DND-41 (cell line): ENCODE measurements at places on chromosomes 5 and 9.

DNA sequence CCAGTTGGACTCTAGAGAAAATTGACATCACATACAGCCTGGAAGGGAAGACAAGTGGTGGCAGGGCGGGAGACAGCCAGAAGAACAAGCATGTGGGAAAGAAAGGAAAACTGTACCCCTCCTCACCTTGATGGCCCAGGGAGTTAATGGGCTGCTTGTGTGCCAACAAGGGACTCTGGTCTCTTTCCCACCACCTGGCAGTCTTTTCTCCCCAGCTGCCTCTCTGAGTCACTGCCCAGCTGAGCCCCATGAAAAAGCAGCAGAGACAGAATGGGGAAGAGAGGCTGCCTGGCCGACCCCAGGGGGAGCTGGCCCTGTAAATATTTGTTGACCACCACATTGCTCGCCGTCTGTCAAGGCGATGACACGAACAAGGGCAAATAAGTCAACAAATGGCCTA is 359.4 kb downstream of the ENC1 start:
- DNase-seq = no peak

GRCh38 chr5:134566741-134567221 is 41.3 kb downstream of the JADE2 start:
- DNase-seq = no peak

- DNase-seq = no peak
Measured at GRCh38 chr5:149767281-149767550, 37.1 kb downstream of the PPARGC1B start.

DNA sequence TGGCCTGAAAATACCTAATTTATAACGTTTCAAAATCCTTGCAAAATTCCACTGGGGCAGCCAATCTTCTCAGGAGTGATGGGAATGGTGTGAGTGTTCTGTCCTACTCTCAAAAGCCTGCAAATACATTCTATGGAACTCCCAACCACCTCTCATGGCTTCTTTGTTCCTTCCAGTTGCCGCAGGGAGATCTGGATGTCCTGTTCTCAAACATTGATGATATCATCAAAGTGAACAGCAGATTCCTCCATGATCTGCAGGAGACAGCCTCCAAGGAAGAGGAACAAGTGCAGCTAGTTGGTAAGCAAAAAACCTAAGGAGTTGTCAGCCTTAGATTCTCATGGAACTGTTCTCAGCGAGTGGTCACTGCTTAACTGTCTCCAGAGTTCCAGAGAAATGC is 19.6 kb downstream of the ARHGEF37 start:
- DNase-seq = no peak

GRCh38 chr9:131382850-131383729 is 10.8 kb upstream of the PRRC2B start:
- no peak for DNase-seq

GRCh38 chr9:16319646-16320045 is 550.8 kb downstream of the BNC2 start:
- DNase-seq = no peak

DNA sequence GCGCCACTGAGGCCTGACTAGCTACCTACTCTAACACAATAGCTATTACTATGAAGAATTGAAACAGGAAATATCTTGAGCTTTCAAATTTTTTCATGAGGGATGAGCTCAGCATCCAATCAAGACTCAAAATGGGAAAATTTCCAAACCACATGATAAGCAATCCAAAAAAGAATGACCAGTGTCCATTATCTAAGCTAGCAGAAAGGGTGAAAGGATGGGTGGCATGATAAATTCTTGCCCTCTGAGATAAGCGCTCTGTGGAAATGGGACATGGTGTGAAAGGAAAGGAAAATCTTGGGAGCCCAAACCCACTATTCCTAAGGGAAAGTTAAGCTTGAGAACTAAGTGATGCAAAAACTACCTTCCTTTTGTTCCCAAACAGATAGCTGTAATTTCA is 170.2 kb upstream of the NREP start:
- DNase-seq = no peak

- DNase-seq = no peak
Measured at GRCh38 chr9:112274600-112274999, 58.8 kb downstream of the PTBP3 start.

DNA sequence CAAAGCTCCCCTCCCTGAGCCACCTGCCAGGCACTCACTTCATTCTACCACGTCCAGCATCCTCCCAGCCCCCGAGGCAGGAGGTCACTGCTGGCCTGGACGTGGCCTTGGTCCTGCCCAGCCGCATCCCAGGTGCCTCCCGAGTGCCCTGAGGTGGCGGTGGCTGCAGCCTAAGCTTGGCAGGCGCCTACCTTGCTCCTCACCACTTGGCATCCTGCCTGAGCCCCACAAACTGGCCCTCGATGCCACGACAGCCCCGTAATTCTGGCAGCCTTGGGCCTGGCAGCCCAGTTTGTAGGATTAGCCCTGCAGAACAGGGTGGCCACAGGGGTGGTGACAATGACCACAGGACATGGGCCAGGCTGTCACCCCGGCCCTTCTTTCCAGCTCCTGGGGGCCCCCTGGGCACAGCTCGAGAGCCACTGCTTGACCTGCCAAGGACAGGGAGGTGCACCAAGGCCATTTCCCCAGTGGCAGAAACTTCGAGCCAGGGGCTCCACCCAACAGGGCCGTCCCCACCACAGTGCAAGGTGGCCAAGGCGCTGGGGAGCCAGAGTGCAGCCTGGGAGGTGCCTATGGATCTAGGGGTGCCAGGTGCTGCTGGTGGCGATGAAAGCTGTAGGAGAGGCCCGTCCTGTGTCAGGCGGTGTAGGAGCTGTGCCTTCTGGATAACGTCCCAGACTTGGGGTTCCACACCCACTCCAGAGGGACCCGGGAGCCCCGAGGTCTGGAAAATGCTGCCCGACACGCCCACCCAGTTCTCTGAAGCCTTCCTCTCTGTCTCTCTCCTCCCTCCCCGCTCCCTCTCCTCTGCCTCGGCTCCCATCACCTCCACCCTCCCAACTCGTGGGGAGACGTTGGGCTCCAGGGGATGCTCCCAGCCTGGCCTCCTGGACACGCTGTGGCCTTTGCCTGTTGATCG is 18.4 kb downstream of the NKD2 start:
- no peak for DNase-seq

DNA sequence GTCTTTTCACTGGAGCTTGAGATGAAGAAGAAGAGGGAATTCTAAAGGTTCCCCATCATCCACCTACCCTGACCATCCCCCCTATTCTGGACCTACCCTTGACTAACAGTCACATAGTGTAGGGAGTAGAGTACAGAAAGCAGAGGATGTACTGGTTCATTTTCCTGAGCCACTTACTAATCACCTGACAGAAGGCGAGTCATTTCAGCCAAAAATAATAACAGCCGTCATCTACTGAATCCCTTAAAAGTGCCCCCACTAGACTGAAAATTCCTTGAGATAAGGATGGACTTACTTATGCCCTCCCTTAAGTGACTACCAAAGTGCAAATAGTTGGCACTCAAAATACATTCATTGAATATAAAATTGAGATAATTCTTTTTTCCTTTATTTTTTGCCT is 112.2 kb downstream of the FOXD1 start:
- DNase-seq = no peak

- no peak for DNase-seq
Measured at GRCh38 chr9:87149799-87150198, 202.5 kb upstream of the GAS1 start.

- no peak for DNase-seq
Measured at GRCh38 chr9:105475302-105475701, 27.5 kb downstream of the FSD1L start.

DNA sequence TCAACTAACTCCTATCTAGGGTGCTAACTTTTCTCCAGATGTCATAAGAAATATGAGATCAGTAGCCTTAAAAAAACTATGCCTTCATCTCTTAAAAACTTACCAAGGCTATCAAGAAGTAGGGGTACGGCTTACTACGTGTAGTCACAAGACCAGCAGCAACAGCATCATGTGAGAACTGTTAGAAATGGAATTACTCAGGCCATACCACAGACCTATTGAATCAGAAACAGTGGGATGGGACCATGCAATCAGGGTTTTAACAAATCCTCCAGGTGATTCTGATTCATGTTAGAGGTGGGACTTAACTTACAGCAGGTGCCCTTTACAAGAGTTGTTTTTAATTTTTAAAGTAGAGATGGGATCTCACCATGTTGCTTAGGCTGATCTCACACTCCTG is 4.6 kb downstream of the IFNE start:
- DNase-seq = no peak

- no peak for DNase-seq
Measured at GRCh38 chr5:174046558-174046957, 1.1 kb downstream of the NSG2 start.
